ENCODE measurements at places on chromosomes 13 and 19. TPM values are rescaled to one million over a fixed set of nuclear protein-coding genes. Genes with fewer than 3 reads are reported as not detected.

ITGBL1 gene
- total RNA-seq: 285 TPM

INAFM1 gene
- total RNA-seq: 2.6 TPM

MEIS3 gene
- total RNA-seq: 86.7 TPM

PRRG2 gene
- total RNA-seq: 0.83 TPM

PCDH17 gene
- total RNA-seq: 0.09 TPM

LILRB4 gene
- not detected for total RNA-seq

PLVAP gene
- total RNA-seq: not detected

SIGLEC8 gene
- not detected for total RNA-seq

LYPD5 gene
- 0.14 TPM for total RNA-seq

BRME1 gene
- 0.14 TPM for total RNA-seq

SLC15A1 gene
- total RNA-seq: not detected

VSTM1 gene
- total RNA-seq: not detected

TPRX2 gene
- not detected for total RNA-seq

DNAJB1 gene
- total RNA-seq: 41.1 TPM

ZFP36 gene
- total RNA-seq: 1.3 TPM

OXGR1 gene
- total RNA-seq: not detected

SAMD1 gene
- 21.0 TPM for total RNA-seq

ARL11 gene
- total RNA-seq: not detected

SHANK1 gene
- 2.5 TPM for total RNA-seq

F10 gene
- total RNA-seq: 10.7 TPM

Measured in smooth muscle cell of bladder (primary cell).